ENCODE measurements at places on chromosomes 1 and 21. TPM values are rescaled to one million over a fixed set of nuclear protein-coding genes. Genes with fewer than 3 reads are reported as not detected.

OR10J1 gene
- not detected for total RNA-seq

DNA sequence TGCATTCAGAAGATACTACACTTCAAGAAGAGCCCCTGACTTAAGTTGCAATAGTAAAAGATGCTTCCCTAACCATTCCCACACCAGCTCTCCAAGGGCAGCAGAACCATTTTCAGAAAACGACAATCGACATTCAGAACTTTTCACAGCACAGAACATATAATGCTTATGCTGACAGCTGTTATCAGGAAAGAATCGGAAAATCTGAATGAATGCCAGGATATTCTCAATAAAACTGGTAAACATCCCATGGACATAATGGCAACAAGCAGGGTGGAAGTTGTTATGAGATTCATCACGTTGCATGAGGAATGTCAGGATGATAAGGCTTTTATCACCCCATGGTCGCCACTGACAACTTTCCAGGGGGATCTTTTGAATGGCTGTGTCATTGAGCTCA, 246.6 kb upstream of the CHRM3 start:
- DNase-seq, result no peak

RPS27 gene
- total RNA-seq, result 1,441 TPM

DNA sequence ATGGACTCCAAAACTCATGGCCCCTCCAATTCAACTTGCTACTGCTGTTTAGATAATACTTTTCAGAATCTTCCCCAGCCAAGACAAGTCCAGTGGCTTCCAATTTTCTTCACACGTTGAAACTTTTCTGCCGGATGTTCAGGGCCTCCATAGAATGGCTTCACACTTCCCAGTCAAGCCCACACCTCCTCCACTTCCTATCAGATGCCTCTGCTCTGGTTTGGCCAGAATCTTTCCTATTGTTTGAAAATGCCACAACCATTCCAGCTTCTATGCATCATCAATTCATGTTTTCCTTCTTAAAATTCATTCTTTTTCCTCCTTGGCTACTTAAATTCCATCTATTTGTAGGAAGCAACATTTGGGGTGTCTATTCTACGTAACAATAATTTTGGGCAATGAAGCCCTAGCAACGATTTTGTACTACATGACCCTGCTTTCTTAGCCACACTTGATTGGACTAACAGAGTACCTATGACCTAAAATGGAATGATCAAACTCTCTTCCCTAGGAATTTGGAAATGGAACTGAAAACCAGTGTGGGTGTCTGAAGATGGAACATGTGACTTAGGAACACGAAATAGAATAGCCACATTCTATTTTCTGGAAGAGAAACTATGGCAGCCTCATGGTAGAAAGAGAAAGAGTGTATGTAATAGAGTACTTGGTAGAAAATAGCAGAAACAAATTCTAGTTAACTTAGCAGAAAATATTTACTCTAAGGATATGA, 74.1 kb upstream of the CNIH3 start:
- no peak for DNase-seq

Data from osteoblast (primary cell).